ENCODE measurements at places on chromosomes 13 and 19. TPM values are rescaled to one million over a fixed set of nuclear protein-coding genes. Genes with fewer than 3 reads are reported as not detected.

Gene ZNF491
- total RNA-seq: 3.0 TPM

Gene ZNF527
- total RNA-seq: 4.1 TPM

Gene ATP4A
- not detected for total RNA-seq

Gene MIA
- total RNA-seq: not detected

Gene CCDC169
- total RNA-seq: 2.3 TPM

Gene TMPRSS9
- total RNA-seq: not detected

Gene IL27RA
- 1.7 TPM for total RNA-seq

Gene HSPB6
- 50.3 TPM for total RNA-seq

Gene KLC3
- total RNA-seq: under 0.01 TPM

Gene ZNF823
- total RNA-seq: 4.3 TPM

Gene ADAMTS10
- total RNA-seq: 6.3 TPM

Gene SRRM5
- not detected for total RNA-seq

Gene GJB2
- total RNA-seq: 0.14 TPM

Gene PLPP2
- total RNA-seq: 14.4 TPM

Gene CEACAM1
- total RNA-seq: not detected

Gene CEACAM4
- total RNA-seq: not detected
